ENCODE measurements at places on chromosomes 4 and X. TPM values are rescaled to one million over a fixed set of nuclear protein-coding genes. Genes with fewer than 3 reads are reported as not detected.
A peak's percentile ranks its signal among the peaks of the same experiment; 100 is the strongest.

Gene CCKAR
- total RNA-seq, result not detected

Gene UGT2B17
- not detected for total RNA-seq

Gene SLC4A4
- 0.13 TPM for total RNA-seq

GRCh38 chrX:44651358-44651757 is 108.7 kb upstream of the FUNDC1 start:
- no peak for DNase-seq

Gene LRIT3
- total RNA-seq, result under 0.01 TPM

- peak; percentile 74 for DNase-seq
These were observed 27.5 kb downstream of the LNX1 start for GRCh38 chr4:53563824-53564223.

DNA sequence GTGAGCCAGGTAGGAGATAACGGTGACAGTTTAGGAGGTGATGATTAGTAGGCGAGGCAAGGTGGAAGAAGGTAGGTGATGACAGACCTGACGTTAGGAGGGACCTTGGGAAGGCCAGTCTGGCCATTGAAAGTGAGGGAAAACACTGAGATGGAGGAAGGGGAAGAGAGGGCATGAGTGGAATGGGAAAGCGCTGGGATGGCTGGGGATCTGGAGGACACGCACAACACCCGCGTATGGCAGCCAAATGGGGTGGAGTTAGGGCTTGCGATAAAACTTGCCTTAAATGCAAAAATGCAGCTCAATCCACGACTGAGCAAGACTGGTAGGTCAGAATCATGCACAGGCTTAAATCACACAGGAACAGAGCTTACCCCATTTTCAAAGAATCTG is 605 bp upstream of the CDKL2 start:
- DNase-seq, result no peak

GRCh38 chr4:88779431-88779830 is 81.8 kb upstream of the NAP1L5 start:
- peak; percentile 67 for DNase-seq

Gene CLIC2
- total RNA-seq, result 0.13 TPM

GRCh38 chr4:108662629-108663028 is 12.2 kb downstream of the OSTC start:
- no peak for DNase-seq

Gene RHOXF2B
- not detected for total RNA-seq

- DNase-seq, result no peak
These were observed 70.1 kb downstream of the CHM start for GRCh38 chrX:85977218-85977617.

Gene CC2D2A
- total RNA-seq, result 5.5 TPM

GRCh38 chrX:154495472-154495922 is 5.1 kb upstream of the SLC10A3 start:
- no peak for DNase-seq

DNA sequence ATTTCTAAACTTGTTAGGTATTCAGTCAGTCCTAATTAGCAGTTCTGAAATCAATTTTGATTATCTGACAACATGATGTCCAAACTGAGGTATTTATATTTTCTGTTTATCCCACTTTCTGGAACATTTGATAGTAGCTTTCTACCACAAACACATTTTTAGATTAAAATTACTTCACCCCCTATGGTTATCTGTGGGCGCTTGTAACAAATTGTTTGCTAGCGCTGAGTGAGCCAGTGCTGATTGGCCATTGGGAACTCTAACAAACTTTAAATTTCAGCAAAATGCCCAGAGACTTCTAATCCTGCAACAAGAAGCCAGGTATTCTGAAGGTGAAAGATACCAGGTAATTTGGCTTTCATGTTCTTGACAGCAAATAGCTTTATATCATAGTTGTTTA is at the start of gene MEPE:
Gene MEPE, plus strand, starts transcription at position 301 of the 400 bp plus-strand sequence. CDS start 1,746 bp downstream, outside the sequence.
- DNase-seq, result no peak

- DNase-seq, result no peak
These were observed 208.4 kb downstream of the NDST4 start for GRCh38 chr4:114905017-114905416.

DNA sequence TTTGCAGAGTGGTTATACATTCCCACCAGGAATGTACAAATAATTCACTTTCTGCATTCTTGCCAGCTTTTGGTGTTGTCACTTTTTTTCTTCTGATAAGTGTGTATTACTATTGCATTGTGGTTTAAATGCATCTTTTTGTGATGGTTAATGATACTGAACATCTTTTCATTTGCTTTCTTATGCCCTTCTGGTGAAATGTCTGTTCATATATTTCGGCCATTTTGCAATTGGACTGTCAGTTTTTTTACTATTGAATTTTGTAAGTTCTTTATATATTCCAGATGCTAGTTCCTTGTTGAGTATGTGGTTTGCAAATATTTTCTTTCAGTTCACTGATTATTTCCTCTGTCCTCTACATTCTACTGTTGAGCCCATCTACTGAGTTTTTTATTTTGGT is 19.4 kb upstream of the BMP2K start:
- DNase-seq, result no peak

Gene CT55
- total RNA-seq, result not detected

- no peak for DNase-seq
These were observed 302.3 kb upstream of the IGFBP7 start for GRCh38 chr4:57412259-57413054.

- DNase-seq, result no peak
These were observed 261.2 kb upstream of the ANKRD50 start for GRCh38 chr4:124973716-124974115.

- peak; percentile 76 for DNase-seq
These were observed 68.2 kb downstream of the USP9X start for GRCh38 chrX:41153448-41153847.

Gene RAB9B
- not detected for total RNA-seq

GRCh38 chr4:153909672-153910071 is 120.8 kb upstream of the SFRP2 start:
- no peak for DNase-seq

DNA sequence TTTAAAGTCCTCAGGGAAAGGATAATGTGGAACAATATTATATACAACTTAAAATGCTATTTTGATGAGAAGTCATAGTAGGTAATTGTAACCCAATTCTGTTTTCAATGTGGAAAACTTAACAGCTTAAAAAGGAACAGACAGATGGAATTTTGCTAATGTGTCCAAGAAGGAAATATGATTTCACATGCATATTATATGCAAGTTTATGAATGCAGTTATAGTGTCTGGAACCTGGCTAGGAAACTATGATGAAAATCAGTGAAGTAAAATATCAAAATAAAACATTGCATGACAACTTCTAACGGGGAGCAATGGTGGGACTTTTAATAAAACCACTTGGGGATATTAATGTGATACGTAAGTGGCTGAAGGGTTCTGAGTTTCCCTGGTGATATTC is 152.6 kb upstream of the HAND2 start:
- DNase-seq, result no peak

Gene DGKQ
- 17.9 TPM for total RNA-seq

Gene NBDY
- 4.2 TPM for total RNA-seq

GRCh38 chrX:100994352-100995281 is 25.1 kb downstream of the ARL13A start:
- DNase-seq, result peak; percentile 87

Gene PAGE2B
- total RNA-seq, result not detected

Data from bronchial epithelial cell (primary cell).